ENCODE measurements at places on chromosomes 3 and 15.

GRCh38 chr3:129855170-129855831 is 38.2 kb downstream of the TMCC1 start:
- DNase-seq: peak; percentile 17

- DNase-seq: no peak
These were observed 488.2 kb upstream of the ROBO2 start for GRCh38 chr3:76551739-76552138.

DNA sequence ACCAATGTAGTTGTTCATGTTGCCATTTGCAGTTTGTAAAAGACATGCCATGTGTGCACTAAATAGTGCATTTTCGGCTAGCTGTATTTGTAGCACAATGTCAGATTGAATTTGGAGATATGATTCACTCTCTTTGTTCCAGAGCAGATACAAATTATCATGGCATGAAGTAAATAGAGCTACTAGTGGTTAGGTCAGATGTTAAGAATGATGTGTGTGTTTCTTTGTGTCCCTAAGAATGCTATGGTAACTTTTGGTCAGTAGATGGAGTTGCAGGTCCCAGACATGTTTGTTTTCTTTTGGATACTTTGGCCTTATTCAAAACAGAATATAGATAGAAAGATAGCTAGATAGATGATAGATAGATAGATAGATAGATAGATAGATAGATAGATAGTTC is 595.8 kb downstream of the NLGN1 start:
- peak; percentile 68 for DNase-seq

GRCh38 chr3:73789825-73790444 is 165.2 kb upstream of the PDZRN3 start:
- no peak for DNase-seq

Data from HT1080 (cell line).